ENCODE measurements at places on chromosomes 12 and 14.

DNA sequence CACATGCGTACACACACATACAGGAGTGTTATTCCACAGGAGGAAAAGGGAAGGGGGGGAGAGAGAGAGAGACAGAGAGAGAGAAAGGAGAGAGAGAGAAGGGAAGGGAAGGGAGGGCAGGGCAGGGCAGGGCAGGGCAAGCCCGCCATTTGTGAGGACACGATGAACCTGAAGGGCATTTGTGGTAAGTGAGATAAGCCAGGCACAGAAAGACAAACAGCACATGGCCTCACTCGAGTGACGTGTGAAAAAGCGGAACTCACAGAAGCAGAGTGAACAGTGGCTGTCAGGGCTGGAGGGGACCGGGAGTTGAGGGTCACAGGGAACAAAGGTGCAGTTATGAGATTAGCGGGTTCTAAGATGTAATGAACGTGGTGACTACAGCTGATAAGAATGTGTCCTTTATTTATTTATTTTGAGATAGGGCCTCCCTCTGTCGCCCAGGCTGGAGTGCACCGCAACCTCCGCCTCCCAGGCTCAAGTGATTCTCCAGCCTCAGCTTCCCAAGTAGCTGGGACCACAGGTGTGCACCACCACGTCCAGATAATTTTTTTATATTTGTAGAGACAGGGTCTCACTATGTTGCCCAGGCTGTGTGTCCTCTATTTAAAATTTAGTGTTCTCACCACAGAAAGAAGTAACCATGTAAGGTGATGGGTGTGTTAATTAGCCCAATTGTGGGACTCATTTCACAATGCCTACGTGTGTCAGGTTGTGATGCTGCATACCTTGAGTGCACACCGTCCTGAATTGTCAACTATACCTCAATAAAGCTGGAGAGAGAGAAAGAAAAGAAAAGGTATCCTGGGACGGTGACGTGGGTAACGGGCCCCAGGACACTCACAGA is 18.7 kb upstream of the FBRSL1 start:
- DNase-seq, result no peak

GRCh38 chr12:122116707-122117535 is 38.4 kb downstream of the MLXIP start:
- DNase-seq, result peak; percentile 89

GRCh38 chr12:80580254-80580653 is 127.2 kb upstream of the MYF6 start:
- no peak for DNase-seq

GRCh38 chr12:90690120-90690519 is 264.9 kb downstream of the CCER1 start:
- DNase-seq, result no peak

DNA sequence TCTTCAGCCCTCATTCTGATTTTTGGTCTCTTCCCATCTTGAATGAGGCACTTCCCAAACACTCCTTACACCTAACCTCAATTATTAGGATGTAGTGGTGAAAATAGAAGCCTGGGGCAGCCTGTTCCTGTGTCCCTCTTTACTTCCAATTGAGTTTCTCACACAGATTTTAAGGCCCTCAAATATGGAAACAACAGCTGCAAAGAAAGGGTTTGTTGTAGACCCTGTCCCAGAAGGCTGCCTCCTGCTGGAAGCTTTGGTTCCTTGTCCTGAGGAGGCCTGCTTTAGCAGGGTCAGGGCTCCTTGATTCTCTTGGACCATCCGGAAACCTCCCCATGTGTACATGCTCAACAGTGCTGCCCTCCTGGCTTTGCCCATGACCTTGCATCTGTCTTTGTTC is 101.3 kb downstream of the TGFB3 start:
- no peak for DNase-seq

- DNase-seq, result no peak
Measured at GRCh38 chr12:111063295-111064026, 143.1 kb upstream of the MYL2 start.

- no peak for DNase-seq
Measured at GRCh38 chr12:131458931-131459772, 251.7 kb upstream of the SFSWAP start.

DNA sequence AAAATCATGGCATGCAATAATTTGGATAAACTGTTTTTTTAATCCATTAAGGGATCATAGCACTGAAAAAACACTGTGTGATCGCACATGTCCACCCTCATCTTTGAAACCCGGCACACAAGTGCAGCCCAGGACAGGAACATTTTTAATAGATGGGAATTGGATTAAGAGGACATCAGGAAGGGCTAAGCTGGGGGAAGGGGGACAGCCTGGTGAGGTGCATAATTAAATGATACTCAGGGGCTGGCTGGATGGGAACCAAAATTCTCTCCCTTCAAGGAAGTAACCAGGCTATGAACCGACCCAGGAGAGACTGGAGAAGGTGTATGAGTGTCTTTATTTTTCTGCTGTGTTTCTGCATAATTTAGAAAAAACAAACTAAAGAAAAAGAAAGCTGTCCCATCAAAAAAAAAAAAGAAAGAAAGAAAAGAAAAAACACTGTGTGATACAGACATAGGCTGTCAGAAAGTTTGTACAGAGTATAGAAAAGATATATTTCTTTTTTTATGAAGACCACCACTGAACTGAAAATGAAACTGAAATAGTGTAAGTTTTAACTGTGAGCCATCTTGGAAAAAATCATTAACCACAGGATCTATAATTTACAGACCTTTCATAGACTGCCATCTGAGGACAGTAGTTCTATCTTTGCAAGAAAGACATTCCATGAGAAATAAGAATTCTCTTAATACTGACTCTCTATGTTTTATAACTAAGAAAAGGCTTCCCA is 75.1 kb upstream of the SLC38A4 start:
- no peak for DNase-seq

GRCh38 chr14:59126714-59127436 is 61.6 kb upstream of the DAAM1 start:
- peak; percentile 66 for DNase-seq

DNA sequence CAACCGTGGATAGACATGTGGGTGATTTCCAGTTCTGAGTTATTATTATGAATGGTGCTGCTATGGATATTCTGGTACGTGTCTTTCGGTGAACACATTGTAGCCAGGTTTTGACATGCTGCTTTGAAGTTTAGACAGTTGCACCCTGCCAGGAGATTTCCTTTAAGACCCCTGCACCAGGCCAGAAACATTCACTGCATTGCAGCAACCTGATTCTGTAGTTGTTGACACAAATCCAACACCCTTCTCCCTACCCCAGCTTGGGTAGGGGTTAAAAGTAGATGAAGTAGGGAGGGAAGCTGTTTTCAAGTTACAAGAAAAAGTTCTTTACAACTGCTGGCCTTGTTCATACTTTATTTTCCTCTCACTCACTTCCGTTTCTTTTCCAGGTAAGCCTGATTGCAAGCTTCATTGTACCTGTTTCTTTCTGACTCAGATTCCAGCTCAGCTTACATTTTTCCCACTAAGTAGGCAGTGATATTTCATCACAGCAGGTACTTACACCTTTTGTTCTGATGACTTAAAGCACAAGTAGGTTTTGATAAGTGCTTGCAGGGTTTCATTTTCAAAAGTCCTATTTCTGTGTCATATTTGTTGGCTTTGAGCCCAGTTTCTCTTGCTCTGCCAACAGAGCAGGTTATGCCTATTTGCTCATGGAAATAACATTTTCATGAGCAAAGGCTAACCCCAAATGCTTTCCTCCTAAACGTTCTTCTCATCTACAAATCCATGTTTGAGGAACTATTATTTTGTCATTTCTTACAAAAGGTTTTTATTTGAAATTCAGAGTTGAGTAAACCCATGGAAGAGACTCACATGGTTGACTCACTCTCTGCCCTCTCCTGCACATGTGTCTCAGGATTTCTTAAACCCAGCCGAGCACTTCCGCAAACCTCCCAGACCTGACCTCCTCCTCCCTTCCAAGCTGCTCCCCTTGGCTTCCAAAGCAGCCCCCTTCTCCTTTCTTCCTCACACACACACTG is 12.1 kb upstream of the LTA4H start:
- DNase-seq, result peak; percentile 93

DNA sequence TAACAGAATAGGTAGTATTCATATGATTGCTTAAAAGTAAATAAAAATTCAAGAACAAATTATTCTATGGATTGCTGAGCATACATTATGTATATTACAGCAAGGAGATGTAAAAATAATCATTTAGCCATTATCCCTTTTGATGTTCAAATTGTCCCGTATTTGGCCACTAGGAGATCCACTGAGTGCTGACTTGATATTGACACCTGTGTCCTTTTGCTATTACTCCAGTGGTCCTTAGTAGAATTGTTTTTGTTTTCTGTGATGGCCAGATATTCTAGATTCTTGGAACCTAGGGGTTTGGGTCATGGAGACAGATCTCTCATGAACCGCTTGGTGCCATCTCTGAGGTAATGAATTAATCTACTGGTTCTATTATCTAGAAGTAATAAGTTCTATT is 16.8 kb downstream of the ERO1A start:
- no peak for DNase-seq

DNA sequence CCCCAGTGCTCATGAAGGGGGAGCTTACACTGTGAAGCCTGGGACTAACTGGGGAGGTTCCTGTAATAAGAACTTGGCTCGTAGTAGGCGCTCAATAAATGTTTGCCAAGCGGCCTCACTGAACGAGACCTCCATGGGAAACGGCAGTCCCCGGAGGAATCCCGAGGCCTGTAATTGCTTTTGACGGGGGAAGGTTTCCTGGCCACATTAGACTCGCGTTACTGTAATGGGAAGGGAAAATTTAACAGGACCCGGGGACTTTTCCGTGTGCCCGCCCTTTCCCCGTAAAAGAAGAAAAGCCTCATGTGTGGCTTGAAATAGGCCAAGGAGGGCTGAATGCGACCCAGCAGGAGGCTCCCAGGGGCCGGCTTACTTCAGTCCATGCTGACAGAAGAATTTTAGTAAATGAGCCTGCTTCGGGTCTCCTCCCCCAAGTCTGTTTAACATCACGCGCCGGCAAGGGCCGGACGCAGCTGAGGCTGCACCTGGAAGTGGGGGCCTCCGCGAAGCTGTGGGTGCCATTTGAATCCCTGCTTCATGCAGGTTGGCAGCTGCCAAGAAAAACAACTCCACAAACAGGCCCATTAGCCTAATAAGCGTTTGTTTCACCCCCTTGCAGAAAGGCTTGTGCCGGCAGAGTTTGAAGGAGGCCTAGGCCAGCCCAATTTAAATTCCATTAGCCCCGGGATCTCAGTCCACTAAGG is 39.8 kb upstream of the PWP1 start:
- no peak for DNase-seq

DNA sequence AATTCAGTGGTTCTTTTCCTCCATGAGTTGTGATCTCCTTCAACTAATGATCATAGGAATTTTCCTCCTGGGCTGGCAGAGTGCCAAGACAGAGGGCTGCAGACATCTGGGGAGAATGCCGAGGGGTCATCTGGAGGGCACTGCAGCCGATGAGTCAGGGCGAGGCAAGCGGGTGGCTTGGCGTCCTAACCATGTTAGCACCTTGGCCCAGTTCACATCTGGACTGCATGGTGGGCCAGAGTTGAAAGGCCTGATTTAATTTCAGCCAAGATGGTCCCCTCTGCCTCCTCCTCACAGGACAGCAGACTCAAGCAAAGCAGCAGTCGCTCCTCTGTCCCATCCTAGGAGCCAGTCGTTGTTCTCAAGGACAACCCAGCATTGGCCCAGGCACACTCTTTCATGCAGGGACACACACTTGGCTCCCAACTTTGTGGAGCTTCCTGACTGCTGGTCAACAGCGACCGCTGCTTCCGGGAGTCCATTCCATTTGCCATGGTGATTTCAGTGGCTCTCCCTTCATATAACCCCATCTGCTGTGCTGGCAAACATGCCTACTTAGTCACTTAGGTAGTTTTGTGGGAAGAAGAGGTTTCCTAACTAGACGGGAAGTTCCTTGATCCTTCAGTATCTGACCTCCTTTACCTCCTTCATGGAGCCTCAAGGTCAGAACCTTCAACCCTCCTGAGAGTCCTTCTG is 161.8 kb downstream of the TTC8 start:
- DNase-seq, result no peak

- DNase-seq, result no peak
Measured at GRCh38 chr12:94289461-94290312, 141.3 kb downstream of the PLXNC1 start.

GRCh38 chr12:68389305-68389704 is 57.1 kb upstream of the MDM1 start:
- DNase-seq, result no peak

- no peak for DNase-seq
Measured at GRCh38 chr14:42629553-42629952, 1022.9 kb downstream of the LRFN5 start.

DNA sequence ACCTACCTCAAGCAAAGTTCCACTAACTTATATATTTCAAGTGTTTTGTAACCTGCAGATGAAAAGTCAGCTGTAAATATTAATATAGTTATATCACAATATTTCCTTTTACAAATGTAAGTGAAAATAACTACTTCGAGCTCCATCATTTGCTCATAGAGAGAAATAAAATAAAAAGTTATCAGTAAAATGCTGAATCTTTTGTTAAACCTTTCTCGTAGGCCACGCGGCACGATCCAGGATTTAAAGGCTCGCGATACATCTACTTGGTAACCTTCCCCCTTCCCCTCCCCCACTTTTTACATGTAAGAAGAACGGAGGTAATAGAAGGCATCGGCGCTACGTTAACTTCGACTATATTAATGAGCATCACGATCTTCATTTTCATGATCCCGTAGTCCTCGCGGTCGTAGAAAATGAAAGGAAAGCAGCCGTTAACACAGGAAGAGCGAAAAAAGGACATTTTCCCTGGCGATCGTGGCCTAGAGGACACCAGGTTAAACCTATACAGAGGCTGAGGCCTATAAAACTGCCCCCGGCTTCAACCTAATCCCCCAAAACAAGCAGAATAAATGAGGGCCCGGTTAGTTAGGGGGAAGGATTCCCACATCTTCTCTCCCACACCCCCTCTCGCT is 508 bp downstream of the HNRNPC start:
- peak; percentile 68 for DNase-seq

DNA sequence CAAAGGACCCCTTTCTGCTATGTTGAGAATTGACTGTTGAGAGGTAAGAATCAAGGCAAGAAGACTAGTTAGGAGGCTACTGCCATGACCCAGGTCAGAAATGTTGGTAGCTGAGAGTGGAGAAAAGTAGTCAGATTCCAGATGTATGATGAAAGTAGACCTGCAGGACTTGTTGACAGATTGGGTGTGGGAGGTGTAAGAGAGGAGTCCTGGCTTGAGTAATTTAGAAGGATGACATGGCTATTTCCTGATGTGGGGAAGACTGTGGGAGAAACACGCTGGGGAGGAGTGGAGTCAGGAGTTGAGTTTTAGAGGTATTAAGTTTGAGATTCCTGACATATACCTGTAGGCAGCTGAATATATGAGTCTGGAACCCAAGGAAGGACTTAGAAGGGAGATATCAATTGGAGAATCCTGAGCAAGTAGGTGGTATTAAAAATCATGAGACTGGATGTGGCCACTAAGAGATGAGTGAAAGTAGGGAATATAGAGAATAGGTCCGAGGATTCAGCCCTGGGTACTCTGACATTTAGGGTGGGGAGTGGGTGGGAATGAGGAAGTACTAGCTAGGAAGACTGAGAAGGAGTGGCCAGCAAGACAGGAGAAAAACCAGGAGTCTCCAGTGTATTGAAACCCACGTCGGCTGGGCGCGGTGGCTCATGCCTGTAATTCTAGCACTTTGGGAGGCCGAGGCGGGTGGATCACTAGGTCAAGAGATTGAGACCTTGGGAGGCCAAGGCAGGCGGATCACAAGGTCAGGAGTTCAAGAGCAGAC is 12.6 kb upstream of the DDX47 start:
- DNase-seq, result no peak

Data from NCI-H2029 (cell line).